ENCODE measurements at places on chromosomes 1 and 21.
A peak's percentile ranks its signal among the peaks of the same experiment; 100 is the strongest.

DNA sequence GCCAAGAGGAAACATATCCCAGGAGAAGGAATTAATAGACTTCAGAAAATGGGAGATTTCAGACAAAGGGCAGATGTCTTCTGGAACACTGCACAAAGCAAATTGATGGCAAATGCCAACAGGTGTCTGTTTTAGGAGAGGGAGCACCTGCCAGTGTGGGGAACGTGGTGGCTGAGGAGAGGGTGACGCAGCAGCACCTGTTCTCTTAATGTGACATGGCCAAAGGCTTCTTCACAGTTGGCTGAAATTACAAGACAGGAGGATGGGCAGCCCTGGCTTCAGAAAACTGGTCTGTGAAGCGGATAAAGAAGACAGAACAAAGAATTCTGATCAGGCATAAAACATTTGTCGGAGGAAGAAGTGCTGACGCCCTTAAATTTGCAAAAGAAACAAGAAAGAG is 178.7 kb upstream of the RUNX1 start:
- DNase-seq, result no peak

GRCh38 chr1:243745356-243745755 is 104.7 kb downstream of the AKT3 start:
- no peak for DNase-seq

DNA sequence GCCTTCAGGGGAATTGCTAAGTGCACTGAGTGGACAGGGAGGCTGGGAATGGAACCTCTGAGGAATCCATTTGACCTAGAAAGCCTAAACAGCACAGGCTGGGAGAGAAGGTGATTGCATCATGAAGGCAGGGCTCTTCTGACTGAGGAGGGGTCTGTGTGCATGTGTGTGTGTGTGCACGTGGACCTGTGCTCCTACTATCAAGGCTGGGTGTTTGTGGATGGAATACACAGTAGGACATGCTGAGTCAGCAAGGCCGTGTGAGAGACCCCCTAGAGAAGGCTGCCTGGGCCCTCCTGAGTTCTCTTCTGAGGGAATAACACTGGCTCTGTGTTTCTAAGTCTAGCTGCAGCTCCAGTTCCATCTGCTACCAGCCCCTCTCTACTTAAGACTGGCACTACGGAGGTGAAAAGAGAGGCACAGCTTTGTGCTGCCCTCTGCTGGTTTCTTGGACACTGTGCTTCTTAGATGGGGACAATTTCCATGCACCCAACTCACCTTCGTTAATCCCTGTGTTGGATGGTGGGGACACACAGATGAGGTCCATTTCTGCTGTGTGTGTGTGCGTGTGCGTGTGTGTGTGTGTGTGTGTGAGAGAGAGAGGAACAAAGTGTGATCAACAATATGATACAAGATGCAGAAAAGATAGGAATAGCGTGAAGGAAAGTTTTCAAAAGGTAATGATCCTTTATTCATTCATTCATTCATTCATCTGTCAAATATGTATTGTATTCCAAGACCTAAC is 6.2 kb upstream of the EFCAB14 start:
- DNase-seq, result peak; percentile 91

DNA sequence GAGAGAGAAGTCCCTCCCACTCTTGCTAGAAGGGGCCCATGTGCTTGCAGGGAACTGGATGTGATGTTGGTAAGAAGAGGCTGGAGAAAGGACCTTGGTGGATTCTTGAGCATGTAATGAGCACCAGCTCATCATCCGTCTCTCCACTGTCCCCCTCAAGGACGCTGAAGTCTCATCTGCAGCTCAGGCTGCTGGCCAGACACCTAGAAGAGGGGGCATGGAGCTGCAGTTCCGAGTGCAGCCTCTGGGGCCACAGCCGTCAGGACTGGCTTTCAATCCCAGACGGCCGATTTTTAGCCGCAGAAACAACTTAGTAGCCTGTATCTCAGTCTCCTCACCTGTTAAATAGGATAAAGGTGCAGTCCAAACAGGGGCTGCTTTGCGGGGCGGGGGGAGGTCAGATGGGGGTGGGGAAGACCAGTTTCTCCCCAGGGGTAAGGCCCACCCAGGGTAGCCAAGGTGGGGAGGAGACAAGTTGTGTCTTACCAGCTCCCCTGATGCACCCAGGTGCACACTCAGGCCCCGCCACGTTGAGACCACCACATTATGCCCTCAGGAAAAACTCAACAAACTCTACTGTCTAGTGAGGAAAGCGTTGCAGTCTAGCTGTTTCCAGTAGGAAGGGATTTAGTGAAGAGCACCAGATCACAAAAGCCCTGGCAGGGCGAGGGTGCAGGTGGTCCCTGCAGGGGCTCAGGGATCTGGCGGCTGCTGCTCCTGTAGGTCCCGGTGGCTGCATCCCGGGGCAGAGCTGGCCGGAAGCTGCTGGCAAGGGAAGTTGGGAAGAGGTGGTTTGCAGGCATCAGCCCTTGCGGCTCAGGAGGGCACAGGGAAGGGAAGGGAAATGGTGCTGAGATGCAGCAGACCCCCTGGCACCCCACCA is 29.5 kb downstream of the LDLRAP1 start:
- DNase-seq, result peak; percentile 88

Data from GM23338 (cell line).